Substantia nigra (tissue), 51 donors: ENCODE measurements at places on chromosomes 11 and 22.

DNA sequence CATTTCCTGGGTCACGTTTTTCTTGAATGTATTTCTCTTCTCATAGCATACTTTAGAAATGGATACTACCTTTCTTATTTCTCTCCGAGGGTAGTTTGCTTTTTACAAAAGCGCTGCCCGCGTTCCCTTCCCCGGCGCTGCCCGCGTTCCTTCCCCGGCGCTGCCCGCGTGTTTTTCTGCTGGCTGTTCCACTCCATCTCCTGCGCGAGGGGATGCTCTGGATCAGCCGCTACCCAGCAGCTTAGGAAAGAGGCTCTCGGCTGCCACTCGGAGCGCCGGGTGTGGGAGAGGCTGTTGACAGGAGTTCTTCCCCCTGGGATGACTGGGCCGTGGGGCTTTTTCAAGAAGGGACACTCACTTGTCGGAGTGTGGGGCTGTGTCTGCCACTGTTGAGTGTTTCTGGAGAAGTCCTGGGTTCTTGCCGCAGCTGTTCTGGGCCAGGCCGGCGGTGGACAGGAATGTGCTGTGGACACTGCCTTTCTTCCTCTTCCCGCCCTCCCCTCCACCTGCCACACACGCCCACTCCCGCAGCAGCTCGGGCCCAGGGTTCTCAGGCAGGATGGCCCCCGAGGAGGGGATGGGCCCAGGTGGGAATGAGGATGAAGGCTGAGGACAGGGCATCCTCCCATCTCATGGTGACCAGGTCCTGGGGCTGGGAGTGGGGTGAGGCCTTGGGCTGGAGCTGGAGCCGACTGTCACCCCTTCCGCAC, 30.6 kb downstream of the GLB1L2 start:
- no peak for DNase-seq

GRCh38 chr22:24186352-24186740, 5.1 kb downstream of the SUSD2 start:
- DNase-seq: no peak

DNA sequence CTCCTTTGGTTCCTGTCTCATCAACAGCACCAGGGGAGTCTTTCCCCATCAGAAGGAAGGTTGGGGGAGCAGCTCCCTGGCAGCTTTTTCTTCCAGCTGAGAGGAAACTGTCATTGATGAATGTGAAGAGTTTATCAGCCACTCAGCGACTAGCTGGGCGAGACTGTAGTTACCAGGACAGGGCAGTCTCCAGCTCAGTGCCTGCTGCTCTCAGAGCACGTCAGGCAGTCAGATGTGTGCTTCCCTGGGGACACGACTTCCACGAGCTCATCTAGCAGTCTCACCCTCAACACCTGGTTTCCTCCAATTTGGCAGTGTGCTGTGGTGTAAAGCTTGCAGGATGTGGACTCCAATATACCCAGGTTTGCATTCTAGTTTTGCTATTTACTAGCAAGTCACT, 12.5 kb upstream of the C1QTNF4 start:
- DNase-seq: no peak

DNA sequence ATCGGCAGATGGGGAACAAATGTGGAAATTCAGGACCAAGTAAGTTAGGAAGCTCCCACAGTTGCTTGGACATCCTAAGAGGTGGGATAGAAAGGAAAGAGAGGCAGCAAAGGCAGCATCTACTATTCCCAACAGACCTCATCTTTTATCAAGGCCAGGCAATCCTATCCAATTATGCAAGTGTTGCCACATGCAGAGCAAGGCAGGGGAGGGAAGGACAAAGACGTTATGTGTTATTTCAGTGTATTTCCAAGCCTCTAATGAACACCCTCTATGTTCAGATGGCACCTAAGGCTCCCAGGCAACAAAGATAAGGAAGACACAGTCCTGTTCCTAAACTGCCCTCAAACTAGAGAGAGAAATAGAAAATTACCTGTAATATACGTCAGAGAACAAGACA, 9.2 kb downstream of the TIGD3 start:
- DNase-seq: no peak

DNA sequence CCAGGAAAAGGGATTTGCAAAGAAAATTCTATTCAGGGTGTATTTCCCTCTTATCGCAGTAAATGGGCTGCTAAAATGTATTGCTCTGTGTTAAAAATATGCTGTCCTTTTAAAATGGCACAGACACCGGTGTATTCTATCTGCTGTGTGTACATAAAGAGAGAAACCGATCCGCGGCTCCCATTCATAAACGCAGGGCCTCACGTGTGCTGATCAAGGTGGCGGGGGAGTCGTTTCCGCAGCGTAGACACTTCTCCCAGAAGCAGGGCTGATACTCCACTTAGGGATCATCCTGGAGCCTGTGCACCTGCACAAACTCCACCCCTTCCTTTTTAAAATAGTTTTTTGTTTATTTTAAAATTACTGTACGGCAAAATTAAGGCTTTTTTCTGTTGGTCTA, 26.1 kb upstream of the IGSF9B start:
- DNase-seq: no peak

GRCh38 chr11:63985812-63986155, 454 bp upstream of the OTUB1 start:
- DNase-seq: no peak

DNA sequence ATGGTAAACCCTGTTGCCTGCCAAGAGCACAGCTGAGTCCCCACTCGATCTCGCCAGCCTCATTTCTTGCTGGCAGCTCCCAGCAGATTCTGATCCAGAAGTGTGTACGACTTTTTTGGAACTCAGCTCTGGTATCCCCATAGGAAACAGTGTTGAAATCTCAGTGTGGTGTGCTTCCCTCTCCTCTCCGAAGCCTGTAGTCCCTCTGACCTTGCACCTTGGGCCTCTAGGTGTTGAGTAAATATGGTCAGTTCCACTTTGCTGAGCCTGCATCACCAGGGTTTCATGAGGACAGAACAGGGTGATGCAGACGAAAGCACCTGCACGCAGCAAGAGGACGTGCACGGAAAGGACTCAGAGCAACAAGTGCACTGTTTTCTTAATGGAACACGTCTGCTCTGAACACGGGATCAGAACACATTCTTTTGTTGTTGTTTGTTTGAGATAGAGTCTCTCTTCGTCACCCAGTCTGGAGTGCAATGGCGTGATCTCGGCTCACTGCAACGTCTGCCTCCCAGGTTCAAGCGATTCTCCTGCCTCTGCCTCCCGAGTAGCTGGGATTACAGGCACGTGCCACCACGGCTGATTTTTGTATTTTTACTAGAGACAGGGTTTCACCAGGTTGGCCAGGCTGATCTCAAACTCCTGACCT, 3.8 kb upstream of the CPT1A start:
- no peak for DNase-seq

DNA sequence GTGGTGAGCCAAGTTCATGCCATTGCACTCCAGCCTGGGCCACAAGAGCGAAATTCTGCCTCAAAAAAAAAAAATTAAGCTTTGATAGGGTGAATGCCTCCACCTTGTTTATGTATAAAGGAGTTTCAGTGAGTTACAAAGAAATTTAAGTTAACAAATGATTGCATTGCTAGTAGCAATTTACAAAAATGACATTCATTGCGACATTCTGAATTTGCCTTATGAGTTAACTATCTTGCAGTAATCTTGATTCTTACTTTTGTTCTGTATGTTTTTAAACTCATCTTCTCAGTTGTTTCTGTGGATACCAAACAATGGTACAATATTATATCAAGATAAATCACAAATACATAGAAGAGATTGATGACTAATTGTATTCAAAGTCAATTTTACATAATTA, 207.0 kb downstream of the DDX10 start:
- no peak for DNase-seq
